ENCODE measurements at places on chromosomes 11 and 22. TPM values are rescaled to one million over a fixed set of nuclear protein-coding genes. Genes with fewer than 3 reads are reported as not detected.

Gene MEI1
- total RNA-seq: 1.3 TPM

Gene PANX1
- total RNA-seq: 10.9 TPM

Gene SLC22A8
- not detected for total RNA-seq

Gene TSPAN32
- not detected for total RNA-seq

Gene ZNF215
- 2.2 TPM for total RNA-seq

Gene TBX10
- not detected for total RNA-seq

Gene SAC3D1
- 11.3 TPM for total RNA-seq

Gene SLC5A4
- total RNA-seq: 0.24 TPM

Gene PDE3B
- 0.44 TPM for total RNA-seq
